ENCODE measurements at places on chromosomes 13 and 19.

DNA sequence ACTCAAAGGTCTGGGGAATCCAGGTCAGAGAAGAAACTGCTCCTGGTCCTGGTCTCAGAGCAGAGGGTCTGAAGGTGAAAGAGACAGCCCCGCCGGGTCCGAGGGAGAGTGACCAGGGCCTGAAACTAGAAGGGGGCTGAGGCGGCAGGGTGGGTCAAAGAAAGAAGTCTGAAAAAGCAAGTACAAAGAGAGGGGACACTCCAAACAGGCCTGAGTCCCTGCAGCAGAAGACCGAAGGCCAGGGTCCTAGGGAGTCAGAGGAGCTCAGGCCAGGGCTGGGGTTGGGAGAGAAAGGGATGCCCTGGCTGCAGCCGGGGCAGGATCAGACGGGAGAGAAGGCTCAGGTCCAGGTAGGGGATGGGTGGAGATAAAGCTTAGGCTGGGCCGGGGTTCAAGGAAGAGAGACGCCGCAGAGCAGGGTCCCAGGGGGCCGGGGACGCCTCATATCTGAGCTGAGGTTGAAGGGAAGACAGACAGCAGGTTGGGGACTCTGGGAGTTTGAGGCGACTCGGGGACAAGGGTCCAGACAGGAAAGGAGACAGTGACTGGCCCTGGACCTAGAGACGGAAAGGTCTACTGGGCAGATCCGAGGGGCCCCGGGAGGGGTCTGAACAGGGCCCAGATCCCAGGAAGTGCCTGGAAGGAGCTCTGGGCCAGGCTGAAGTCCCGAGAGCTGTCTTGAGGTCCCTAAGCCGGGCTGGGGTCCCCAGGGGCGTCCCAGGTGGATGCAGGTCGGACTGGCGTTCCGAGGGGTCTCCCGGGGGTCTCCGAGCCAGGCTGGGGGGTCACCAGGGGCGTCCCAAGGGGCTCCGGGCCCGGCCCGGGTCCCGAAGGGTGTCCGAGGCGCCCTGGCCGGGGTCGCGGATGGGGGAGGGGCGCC is 795 bp downstream of the MLLT1 start:
- no peak for DNase-seq

- no peak for DNase-seq
Observed at GRCh38 chr13:71368336-71368735, 498.7 kb downstream of the DACH1 start.

GRCh38 chr13:85799097-85799582 is at the start of gene SLITRK6:
TSS of gene SLITRK6 (minus strand) at chr13:85799419. CDS start at chr13:85796508, 2,911 bp downstream.
- peak; percentile 30 for DNase-seq

- DNase-seq: no peak
Observed at GRCh38 chr13:109859898-109860297, 73.5 kb upstream of the IRS2 start.

GRCh38 chr19:34577531-34578101 is 96.1 kb downstream of the WTIP start:
- no peak for DNase-seq

DNA sequence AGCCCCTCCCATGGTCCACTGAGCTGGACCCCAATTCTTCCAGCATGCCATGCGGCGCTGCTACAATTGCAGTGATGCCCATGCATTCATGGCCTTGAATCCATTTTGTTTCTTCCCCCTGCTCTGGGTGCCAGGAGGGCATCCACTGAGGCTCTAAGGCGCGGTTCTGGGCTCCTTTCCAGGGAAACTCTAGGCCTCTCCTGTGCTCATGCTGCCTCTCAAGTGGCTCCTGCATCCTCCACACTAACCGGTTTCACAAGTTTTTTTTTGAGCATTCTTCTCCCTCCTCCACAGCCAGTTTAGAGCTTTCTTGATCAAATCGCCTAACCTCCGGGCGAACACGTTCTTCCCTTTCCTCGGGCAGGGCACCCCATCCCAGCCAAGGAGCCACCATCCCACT is 69.1 kb upstream of the FLT1 start:
- DNase-seq: peak; percentile 31

DNA sequence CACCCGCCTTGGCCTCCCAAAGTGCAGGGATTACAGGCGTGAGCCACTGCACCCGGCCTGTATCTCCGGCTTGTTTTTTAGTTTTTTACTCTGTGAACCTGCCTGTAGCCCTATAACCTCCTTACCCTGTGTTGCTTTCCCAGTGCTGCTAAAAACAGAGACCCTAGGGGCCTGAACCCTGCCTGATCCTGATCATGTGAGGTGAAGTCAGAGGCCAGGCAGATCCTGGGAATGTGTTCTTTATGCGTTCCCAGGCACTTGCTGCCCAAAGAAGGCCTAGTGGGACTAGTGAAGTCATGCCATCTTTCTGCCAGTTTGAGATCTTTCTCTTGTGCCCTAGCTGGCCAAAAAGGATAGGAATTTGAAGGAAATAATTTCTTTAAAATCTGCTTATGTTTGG is 4.6 kb downstream of the UBA2 start:
- no peak for DNase-seq

GRCh38 chr19:43545981-43546380 is 13.0 kb downstream of the ZNF575 start:
- DNase-seq: no peak

DNA sequence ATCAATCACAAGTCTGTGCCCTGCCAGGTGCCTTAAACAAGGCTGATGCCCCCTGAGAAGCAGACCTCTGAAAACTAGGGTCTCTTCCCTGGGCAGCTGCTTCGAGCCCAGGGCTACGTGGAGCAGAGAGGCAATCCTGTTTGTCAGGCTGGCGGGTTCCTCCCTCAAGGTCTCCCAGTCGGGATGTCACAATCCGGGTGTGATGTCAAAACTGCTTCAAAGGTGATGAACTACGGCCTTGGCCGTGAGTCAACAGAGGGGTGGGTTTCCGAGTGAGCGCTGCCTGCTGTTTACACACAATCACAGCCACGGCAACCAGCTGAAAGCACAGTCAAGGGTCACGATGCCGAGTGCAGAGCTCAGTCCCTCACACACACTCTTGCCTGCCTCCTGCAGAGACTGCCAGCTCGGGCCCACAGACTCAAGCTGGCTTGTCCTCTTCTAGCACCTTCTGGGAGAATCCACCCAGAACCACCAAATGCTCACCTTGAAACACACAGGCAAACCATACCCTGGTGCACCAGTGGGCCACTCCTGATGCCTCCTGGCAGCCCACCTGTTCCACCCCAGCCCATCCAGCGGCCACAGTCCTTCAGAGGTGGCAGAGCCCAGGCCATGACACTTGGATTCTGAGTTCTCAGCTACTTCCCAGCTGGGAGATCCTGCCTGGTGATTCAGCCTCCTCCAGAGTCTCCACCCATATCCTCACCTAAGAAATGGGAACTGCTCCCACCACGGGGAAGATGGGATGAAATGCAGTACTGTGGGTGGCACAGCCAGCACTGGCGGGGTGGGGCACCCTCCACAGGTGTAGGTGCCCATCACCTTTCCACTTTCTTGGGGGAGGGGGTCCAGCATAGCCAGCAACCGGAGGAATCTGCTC is 6.8 kb downstream of the ELL start:
- DNase-seq: peak; percentile 64

GRCh38 chr13:113929628-113930615 is 44.0 kb downstream of the C13orf46 start:
- no peak for DNase-seq

DNA sequence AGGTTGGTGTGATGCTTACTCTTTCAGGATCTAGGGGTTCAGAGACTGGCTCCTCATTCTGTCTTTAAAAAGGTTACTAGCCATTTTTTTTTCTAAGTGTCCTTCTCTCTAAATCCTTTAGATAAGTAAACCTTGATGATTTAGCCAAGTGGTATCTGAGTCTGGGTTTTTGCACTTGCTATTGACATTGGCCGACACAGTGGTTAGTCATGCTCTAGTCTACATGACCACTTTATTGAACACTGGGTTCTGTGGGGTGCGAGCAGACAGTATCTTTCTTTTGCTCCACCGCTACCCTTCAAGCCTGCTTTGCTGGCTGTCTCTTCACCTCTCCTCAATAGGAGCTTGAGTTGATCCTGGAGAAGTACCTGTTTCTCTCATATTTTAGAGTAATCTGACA is 6.2 kb upstream of the NUP58 start:
- no peak for DNase-seq

DNA sequence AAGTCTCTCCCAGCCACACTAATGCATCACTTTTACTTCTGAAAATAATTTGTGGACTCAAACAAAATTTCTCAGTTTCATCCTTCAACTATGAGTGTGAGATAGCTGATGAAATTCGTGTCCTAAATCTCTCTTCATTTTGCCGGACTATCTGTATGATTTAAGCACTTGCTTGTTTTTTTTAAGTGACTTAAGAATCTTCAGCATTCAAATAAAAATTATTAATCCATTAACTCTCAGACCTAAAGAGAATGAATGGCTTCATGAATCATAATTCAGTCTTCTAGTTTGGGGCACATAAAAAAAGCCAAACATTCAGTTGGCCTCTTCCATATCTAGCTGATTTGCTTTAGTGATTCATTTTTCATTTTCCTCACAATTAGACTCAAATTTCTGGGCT is 579.5 kb downstream of the DCT start:
- DNase-seq: no peak

- DNase-seq: no peak
Observed at GRCh38 chr19:9474975-9475374, 23.4 kb downstream of the ZNF560 start.

GRCh38 chr19:5186293-5187050 is 154.1 kb downstream of the PTPRS start:
- no peak for DNase-seq

DNA sequence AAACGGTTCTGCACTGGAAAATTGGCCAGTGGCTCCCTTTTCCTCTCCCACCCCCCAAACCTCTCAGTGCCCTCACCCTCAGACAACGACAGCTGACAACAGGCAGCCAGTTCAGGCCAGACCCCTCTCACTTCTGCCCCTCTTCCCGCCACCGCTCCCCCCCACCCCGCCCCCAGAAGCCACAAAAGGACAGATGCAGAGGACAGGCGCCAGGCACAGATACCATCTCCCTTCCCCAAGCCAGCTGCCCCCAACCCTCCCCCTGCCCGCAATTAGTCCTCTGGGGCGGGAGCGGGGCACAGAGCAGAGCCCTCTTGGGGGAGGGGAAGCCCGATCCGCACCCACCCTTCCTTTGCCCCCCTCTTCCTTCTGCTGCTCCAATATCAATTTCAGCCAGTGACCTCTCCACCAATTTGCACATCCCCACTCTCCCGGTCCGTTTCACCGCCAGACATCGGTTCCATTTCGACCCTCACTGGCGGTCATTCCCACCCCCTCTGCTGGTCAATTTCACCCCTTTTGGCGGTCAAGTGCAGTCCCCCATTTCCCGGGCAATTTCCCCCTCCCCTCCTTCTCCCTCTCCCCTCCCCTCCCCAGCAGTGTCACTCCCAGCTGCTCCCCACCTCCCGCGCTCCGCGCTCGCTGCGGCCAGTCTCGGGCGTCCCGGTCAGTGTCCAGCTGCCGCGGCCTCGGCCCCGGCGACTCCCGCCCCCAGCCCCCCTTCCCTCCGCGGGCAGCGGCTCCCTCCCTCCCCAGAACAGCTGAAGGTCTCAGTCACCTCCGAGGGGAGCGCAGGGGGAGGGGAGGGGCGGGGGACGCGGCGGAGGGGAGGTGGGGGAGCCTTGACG is at the start of gene SHD:
Gene SHD, plus strand, starts transcription at position 848 of the 848 bp plus-strand sequence. CDS start 798 bp downstream, outside the sequence.
- DNase-seq: no peak

- DNase-seq: no peak
Observed at GRCh38 chr13:86425170-86425815, 626.1 kb upstream of the SLITRK6 start.

DNA sequence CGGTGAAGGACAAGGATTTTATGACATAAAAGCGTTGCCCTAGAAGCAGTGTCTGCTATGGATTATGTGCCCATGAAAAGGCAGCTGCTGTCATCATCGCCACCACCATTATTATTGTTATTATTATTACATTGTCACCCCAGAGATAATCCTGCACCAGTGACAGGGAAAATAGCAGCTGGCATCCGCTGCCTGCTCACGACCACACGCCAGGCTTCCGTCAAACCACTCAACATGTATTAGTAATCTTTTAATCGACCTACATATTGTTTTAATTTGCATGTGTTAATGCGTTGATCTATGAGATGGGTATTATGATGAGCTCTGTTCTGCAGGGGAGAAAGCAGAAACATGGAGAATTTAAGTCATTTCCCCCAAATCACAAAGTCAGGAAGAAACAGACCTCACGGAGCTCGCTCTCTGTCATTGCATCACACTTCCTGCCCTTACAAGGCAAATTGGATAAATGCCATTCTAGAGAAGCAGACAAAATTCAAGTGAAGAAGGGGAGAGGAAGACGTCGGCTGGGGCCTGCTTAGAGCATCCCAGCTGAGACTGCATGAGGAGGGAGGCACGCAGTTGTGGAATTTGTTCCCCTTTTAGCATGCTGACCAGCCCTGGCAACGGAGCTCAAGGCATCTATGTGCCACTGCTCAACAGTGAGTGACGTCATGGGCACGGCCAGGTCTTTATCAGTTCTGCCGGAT is at the start of gene FFAR3:
Gene FFAR3, plus strand, starts transcription at position 594 of the 707 bp plus-strand sequence. CDS start 431 bp downstream, outside the sequence.
- DNase-seq: no peak

GRCh38 chr19:54448040-54448773 is 792 bp upstream of the LENG8 start:
- no peak for DNase-seq

DNA sequence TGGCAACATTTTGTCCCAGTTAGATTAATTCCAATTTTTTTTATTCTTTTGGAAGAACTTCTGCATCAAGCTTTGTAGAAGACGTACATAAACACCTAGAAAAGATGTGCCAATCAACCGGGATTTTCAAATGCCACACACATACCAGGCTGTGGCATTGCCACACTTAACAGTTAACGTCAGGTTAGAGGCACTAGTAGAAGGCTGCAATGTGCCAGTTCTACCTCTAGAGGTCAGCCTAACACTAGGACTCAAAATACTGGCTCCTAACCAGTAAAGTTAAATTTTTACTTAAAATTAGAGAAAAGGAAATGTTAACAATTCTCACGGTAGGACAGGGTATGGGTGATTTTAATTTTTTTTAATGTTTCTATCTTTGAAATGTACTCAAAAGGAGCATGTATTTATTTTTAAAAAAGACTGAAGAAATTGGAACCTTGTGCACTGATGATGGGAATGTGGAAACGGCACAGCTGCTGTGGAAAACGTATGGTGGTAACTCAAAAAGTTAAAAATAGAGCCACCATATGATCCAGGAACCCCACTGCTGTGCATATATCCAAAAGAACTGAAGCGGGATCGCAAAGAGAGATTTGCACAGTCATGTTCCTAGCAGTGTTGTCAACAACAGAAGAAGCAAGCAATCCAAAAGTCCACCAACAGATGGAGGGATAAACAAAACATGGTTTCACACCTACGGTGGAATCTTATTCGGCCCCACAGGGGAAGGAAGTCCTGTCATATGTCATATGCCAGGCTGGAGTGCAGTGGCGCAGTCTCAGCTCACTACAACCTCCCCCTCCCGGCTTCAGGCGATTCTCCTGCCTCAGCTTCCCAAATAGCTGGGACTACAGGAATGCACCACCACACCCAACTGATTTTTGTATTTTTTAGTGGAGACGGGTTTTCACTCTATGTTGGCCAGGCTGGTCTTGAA is 30.3 kb downstream of the CRYL1 start:
- no peak for DNase-seq

- no peak for DNase-seq
Observed at GRCh38 chr19:32928806-32929205, 43.0 kb downstream of the CEP89 start.

DNA sequence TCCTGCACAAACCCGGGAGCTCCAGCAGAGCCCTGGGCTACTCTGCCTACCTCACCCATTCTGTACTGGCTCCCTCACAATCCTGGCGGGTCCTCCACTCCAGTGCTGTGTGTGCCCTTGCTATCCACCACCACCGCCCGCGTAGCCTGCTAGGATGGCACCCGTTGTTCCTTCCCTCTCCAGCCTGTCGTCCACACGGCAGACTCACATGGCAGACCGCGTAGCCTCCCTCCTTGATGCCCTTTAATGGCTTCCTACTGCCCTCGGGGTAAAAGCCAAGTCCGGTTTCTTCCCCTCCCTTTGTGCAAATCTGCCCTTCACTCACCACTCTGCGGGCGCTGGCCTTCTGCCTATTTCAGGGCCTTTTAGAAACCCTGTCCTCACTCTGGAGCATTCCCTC is 106.6 kb downstream of the RAB20 start:
- no peak for DNase-seq
